ENCODE measurements at places on chromosomes 11 and 22.

DNA sequence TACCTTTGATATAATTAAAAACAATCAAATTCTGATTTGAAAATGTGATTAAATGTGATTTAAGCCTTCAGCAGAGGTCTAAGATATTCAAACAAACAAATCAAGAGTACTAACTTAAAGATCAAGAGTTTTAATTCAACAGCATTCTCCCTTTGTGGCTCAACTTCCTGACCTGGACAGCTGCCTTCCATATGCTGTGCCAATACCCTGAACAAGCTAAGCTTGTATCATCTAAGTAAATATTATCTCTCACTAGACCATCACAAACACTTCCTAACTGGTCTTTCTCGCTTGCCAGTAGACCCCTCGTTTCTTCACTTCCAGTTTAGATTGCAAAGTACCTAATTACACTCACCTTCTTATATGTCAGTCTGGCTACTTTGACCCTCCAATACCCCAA, 35.9 kb upstream of the P4HA3 start:
- no peak for DNase-seq

DNA sequence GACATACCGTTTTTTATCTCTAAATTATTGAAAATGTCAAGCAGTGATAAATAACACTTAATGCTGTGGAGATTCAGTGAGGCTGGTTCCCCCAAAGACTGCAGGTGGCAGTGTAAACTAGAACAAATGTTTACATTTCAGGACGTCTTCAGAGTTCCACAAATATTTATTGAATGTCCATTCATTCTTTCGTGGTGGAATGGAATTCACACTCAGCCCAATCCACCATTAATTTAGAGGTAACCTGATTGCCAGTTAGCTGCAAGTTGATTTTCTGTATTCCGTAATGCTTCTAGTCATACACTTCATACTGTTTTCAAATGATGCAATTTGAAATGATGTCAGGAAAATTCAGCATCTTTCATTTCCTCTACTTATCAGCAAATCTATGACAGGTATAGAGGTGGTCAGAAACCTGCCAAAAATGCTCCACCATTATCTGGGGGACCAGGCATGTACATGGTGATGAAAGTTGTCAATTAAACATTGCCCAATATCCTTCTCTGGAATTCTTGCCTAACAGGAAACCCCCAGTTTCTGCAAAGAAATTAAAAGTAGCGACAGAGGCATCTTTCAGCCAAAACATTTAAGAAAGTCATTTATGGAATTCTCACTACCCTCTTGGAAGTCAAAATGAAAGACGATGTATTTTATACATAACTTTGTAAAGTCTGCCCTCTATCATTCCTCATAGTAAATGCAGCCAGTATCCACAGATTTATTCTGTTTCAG, 94.3 kb upstream of the BMAL1 start:
- DNase-seq: no peak

- DNase-seq: no peak
These were observed 11.3 kb downstream of the NCF4 start for GRCh38 chr22:36872084-36872483.

DNA sequence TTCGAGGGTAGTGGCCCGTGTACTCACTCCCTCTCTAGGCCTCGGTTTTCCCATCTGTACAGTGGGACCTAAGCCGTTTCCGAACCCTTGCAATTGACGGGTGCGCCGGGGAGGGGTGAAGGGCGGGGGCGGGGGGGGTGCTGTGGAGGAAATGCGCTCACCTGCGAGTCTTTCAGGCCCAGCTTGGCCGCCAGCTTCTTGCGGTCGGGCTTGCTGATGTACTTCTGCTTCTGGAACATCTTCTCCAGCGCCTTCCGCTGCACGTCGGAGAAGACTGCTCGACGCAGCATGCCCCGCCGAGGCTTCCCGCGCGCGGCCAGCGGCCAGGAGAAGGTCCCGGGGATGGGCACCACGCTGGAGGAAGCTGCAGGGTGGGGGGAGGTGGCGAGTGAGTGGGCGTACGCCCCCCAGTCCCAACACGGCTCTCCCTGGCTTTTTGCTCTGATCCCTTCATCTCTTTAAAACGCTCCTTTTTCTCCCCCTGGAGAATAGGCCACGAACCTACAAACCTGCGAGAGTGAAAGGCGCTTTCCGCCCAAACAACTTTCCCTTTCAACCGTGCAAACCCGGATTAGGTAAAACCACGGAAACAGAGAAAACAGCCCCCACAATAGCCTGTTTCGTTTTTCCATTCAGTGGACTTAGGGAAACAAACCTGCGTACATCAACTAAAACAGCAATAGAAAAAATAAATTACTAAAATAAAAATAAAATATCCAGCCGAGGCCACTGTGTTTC, 3.2 kb downstream of the DBX1 start:
- DNase-seq: no peak

DNA sequence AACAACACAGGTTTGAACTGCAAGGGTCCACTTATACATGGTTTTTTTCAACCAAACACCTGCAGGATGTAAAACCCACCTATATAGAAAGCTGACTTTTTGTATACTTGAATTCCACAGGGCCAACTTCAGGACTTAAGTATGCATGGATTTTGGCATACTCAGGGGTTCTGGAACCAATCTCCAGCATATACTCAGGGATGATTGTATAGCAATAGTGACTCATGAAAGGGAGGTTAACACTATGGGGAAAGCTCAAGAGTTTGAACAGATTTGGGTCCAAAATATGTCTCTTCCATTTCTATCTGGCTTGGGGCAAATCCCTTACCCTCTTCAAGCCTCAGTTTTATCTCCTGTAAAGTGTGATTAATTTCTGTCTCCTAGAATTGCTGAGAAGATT, 94.9 kb downstream of the MICAL2 start:
- no peak for DNase-seq

GRCh38 chr11:2305140-2305778, 3.4 kb downstream of the TSPAN32 start:
- no peak for DNase-seq

- DNase-seq: no peak
These were observed 12.5 kb downstream of the PLET1 start for GRCh38 chr11:112248201-112248600.

DNA sequence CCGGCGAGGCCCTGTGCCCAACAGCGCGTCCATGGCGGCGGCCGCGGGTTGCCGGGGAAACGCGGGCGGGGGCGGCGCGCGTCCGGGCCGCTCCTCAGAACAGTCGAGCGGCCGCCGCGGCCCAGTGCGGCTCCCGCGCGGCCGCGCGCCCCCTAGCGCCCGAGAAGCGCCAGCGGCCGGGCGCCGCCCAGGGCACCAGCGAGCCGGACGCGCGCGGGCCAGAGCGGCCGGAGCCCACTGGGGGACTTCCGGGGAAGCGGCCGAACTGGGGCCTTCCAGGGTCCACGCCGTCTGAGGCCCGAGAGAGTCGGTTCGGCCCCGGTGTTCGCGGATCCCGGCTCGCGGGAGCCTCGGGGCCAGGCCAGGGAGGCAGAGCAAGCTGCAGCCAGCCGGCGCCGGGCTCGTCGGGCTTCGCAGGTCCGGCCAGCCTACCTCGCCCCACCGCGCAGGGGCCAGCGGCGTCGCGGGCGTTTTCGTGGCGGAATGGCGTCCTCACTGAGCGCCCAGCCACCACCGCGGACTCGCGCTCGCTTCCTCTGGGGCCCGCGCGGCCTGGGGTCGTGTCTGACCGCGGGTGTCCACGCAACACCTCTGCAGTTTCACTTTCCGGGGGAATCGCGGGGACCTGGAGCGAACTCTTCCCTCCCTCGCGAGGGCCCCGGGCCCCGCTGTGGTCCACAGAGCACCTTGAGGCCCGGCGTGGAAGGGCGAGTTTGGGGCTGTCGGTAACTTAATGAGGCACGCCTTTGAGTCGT, at the start of gene DENND6B:
DENND6B (minus strand) TSS at position 57 of the 755 bp plus-strand sequence; CDS start at position 33, 24 bp downstream.
- peak; percentile 72 for DNase-seq

GRCh38 chr11:119795231-119795630, 66.2 kb upstream of the NECTIN1 start:
- DNase-seq: no peak

DNA sequence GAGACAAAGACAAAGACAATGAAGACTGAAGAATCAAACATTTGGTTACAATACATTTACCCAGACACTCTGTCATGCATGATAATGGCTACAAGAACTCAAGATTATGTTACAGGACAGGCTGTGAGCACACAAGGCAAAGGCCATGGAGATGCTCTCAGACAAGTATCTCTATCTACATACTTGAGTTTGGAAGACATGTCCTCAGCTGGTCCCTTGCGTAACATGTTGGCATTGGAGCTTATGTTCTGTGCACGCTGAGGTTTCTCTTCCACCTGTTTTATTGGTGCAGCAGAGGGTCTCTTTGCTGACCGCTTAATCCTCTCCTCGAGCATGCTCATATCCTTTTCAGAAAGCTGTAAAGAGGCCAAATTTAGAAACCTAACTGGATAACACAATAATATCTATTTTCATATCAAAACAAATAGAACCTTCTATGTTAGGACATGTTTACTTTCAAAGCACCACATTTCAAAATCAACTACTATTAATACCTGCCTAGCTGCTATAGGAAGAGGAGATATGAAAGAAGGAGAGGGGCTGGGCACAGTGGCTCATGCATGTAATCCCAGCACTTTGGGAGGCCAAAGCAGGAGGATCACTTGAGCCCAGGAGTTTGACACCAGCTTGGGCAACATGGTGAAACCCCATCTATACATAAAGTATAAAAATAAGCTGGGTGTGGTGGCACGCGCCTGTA, 41.6 kb downstream of the F2 start:
- no peak for DNase-seq
